ENCODE measurements at places on chromosomes 6 and 20.

DNA sequence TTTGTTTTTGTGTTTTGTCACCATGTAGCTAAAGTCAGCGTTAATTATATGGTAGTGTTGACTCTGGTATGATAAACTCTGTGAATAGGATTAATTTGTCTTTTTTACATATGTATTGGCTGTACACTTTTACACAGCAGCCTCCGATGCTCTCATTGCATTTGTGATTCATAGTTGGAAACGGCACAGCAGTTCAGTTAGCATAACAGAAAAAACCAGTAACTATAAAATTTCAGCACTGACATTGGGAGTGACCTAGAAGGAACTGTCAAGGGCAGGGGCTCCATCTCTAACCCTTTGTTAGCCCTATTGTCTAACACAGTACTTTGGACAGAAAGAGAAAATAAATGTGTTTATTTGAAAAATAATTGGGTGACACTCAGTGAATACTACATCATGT, 5.6 kb upstream of the BEND6 start:
- no peak for DNase-seq

DNA sequence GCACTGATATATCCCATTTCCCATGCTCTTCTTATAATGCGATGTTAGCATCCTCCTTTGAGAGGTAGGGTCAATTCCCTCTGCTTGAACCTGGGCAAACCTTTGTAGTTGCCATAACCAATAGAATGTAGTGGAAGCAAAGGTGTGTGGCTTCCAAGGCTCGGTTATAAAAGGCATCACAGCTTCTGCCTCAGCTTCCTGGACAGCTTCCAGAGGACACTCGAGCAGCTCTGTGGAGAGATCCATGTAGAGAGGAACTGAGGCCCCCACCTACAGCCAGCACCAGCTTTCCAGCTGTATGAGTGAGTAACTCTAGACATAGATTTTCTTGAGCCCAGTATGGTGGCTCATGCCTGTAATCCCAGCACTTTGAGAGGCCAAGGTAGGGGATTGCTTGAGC, 36.7 kb downstream of the FGD2 start:
- DNase-seq: no peak

- DNase-seq: no peak
These were observed 8.1 kb upstream of the SALL4 start for GRCh38 chr20:51810155-51811041.

GRCh38 chr6:40671001-40671693, 84.0 kb upstream of the LRFN2 start:
- no peak for DNase-seq

DNA sequence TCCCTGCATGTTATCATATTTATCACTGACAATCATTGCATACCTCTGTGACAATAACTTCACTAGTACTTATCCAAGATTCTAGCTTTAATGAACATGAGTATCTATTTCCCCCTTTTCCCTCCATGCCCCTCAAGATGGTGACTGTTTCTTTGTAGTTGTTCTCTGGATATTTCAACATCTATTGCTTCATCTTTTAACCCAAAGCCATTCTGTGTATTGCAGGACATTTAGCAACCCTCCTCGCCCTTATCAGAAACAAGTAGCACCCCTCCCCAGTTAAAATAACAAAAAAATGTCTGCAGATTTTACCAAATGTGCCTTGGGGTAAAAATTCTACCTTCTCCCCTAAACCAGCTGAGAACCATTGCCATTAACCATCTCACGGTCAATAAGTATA, 979.8 kb upstream of the MANEA start:
- no peak for DNase-seq

GRCh38 chr6:99165838-99166237, 183.6 kb downstream of the FAXC start:
- DNase-seq: no peak

GRCh38 chr20:34076952-34077351, 35.1 kb downstream of the EIF2S2 start:
- DNase-seq: no peak

- no peak for DNase-seq
These were observed 51.3 kb downstream of the GRM4 start for GRCh38 chr6:34094474-34095135.

DNA sequence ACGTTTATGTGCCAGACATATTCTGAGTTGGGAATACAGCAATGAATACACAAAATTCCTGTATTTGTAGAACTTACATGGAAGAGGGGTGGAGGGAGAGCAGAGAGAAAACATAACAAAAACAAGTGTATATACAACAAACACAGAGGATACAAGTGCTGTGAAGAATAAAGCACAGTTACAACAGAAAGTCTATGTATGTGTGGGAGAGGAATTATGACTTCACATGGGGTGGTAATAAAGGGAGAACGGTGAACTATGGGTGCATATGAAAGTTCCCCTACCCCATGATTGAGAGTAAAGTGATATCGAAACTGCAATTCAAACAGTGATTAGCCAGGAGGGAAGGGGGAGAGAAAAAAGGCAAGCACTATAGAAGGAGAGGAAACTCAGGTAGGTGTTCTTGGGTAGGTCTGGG, 24.6 kb downstream of the HBS1L start:
- no peak for DNase-seq

DNA sequence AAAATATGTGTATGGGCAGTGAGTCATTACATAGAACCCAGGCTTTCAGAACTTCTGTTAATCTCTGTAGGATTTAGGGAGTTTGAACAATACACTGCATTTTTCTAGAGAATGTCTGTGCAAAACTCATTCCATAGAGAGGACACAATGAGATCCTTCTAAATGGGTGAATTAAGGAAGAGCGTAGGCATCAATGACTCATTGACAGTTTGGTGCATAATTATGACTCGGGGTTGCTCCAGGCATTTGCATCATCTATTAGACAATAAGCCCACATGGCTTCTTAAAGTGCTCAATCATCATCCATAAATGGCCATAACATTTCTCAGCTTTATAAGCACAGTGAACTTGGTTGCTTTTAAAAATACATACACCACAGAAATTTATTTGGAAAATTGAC, 625.5 kb downstream of the CDH26 start:
- DNase-seq: no peak

DNA sequence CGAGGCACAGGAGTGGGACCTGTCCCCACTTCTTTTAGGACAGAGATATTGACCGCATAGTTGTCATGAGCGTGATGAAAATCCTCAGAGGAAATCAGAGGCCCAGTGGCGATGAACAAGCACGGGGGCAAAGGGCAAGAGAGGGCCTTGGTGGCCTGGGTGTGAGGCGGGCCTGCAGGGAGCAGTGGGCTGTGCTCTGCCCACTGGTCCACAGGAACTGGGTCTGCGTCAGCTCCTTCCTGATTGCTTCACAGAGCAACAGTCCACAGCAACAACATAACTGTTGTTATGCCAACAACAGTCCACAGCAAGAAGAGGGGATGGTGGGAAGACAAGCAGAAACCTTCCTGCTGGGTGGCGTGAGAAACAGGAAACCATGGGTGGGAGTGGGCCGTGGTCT, 335.6 kb downstream of the ZFAND3 start:
- no peak for DNase-seq
